Midbrain (tissue), 1 donor: ENCODE measurements at places on chromosomes 1 and 21.

- no peak for DNase-seq
Observed at GRCh38 chr1:201475130-201475529, 6.1 kb upstream of the PHLDA3 start.

DNA sequence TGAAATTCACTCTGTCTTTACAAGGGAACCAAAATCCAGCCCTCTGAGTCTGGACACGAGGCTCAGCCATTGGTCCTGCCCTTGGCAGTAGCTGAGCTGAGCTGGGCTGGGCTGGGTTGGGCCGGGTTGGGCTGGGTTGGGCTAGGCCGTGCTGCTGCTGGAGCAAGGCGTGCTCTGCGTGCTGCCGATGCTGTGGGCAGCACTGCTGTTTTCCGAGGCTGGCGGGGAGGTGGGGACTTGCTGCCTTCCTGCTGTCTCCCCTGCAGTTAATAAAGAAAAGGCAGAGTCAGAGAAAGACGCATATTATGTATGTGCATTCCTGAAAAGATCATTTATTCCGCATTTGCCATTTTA is 182.9 kb downstream of the CDC7 start:
- no peak for DNase-seq

DNA sequence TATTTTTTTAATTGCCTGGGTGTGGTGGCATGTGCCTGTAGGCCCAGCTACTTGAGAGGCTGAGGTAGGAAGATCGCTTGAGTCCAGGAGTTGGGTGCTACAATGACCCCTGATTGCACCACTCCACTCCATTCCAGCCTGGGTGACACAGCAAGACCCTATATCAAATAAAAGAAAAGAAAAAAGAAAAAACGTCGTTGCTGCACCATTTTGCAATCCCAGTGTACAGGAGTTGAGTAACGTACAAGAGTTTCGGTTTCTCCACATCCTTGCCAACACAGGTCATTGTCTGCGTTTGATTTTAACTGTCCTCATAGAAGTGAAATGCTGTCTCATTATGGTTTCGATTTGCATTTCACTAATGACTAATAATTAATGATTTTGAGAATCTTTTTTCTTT is 7.9 kb downstream of the ZNF684 start:
- no peak for DNase-seq

- peak; percentile 82 for DNase-seq
Observed at GRCh38 chr1:161192476-161193465, 6.1 kb downstream of the ADAMTS4 start.

DNA sequence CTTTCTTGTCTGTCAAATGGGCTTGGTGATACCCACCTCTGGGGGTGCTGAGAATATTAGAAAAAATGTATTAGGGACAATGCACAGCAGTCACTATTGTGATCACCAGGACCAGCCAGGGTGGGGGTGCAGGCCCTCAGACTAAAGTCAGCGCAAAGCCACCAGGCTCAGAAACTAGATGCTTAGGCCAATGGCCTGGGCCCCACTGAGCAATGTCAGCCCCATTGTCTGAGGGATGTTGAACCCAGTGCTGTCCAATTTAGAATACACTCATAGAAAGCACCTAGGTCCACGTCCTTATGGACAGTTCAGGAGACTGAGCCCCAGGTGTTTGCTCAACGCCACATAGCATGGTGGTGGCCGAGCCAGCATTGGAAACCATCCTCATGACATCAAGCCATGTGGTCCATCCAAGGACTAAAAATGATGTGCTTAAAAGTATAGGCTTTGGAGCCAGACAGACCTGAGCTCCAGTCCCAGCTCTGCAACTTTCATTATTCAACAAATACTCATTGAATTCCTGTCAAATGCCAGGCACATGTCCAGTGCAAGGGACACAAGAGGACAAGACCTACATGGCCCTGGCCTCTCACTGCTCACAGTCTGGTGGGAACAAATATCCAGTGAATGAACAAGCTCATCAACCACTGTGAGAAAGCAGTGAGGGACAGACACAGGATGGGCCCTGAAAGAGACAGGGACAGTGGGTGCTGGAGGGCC is 273.8 kb downstream of the MATN1 start:
- no peak for DNase-seq

DNA sequence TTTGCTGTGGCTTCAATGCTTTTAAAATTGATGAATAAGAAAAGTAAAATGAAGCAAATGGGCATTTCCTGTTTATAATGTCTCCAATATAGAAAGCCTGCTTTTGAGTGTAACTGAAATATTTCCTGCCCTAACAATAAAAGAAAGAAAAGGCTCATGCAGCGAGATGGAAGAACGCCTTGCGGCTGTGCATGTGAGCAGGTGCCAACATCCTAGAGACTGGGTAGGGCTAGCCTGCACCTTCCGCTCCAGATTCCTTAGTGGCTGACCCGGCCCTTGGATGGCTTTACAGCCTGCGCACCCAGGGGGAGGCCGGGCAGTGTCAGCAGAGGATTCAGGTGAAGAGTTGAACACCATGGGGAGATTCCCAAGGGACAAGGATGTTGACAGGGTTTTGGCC is 21.8 kb downstream of the CNIH3 start:
- no peak for DNase-seq

DNA sequence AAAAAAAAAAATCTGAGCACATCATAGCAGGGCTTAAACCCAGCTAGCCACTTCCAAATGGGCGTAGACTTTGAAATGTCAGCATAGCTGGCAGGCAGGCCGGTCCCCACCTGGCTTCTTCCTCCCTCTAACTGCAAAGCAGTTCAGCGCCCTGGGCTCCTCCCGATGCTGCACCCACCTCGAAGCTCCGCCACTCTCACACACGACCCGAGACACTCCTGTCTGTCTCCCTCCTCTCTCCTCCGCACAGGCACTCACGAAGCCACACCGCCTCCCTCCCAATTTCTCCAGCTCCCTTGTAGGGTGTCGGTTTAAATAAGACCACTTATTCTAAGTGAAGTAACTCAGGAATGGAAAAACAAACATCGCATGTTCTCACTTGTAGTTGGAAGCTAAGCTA is 301.3 kb downstream of the NPHP4 start:
- no peak for DNase-seq

DNA sequence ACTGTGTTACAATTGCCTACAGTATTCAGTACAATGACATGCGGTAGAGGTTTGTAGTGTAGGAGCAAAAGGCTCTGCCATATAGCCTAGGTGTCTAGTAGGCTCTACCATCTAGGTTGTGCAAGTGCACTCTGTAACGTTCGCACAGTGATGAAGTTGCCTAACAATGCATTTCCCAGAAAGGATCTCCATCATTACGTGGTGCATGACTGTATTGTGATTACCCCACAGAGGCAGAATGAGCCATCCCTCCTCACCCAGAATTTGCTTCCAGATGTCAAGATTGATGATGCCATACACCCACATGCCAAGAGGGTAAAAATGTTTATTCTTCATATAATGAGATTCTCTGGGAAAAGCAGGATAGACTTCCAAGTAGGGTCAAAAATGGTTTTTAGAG is 199.3 kb upstream of the CTTNBP2NL start:
- no peak for DNase-seq

GRCh38 chr21:15552914-15553494 is 176.8 kb upstream of the USP25 start:
- DNase-seq = no peak

GRCh38 chr1:236020359-236021219 is 44.3 kb downstream of the NID1 start:
- DNase-seq = no peak

- DNase-seq = no peak
Observed at GRCh38 chr21:31917108-31917507, 44.3 kb downstream of the HUNK start.

GRCh38 chr1:25168193-25169071 is 63.9 kb downstream of the SYF2 start:
- DNase-seq = no peak

GRCh38 chr1:77227381-77227780 is 8.2 kb upstream of the PIGK start:
- no peak for DNase-seq

DNA sequence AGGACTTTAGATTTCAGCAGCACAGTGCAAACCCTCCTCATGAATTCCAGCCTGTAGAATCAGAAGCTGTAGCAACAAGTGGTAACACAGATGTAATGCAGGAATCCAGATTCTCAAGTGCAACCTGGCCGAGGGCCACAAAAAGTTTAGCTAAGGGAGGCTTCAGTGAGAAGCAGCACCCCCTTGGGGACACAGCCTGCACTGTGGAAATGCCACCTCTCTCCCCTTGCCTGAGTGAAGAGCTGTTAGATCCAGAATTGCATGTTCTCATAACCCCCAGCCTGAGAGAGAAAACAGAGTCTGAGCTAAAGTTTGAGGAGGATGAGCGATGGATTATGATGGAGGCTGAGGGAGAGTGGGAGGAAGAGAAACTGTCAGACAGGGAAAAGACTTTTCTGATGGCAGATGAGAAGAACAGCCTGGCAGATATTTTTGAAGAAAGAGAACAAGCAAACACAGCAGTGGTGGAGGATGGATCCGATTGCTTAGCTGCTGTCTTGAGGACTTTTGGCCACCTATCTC is 80.5 kb upstream of the BMP8A start:
- DNase-seq = peak; percentile 41

DNA sequence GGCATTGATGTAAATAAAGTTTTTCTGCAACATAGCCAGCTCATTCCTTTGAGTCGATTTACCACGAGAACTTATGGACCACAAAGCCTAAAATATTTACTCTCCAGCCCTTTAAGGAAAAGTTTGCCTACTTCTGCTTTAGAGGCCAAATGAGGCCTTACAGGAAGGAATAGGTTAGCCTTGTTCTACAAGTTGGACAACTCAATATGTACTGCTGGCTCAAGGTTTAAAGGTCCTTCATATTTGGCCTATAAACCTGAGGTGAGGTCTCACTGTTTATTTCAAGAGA is 144.5 kb upstream of the DNAH14 start:
- no peak for DNase-seq

DNA sequence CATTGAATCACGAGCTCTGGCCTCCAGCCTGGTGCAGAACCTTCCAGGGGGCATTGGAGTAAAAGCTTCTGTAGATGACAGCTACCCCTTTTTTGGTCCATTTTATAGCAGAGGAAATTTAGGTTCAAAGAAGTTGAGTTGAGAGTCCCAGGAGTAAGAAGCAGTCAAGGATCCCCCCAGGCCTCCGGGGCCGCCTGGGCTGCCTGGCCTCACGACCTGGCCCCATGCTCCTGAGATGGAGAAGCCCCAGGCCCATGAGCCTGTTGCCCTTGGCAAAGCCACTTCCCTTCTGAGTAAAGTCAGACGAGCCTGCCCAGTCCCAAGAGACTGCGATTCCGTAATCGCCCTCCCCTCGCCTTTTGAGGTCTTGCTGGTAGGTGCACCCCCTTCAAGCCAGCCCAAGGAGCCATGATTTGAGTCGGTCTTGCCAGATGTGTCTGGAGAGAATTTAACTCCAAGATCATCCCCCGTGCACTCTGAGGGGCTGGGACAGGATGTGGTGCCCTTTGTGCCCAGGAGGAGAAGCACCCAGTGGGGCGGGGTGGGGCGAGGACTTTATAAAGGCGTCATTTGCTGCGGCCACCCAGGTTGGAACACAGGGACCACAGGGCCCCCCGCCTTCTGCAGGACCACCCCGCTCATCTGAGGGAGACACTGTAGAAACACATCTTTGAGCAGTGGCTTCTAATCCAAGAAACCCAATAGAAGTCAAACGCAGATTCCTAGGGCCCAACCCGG is 30.1 kb downstream of the PDE9A start:
- DNase-seq = no peak

DNA sequence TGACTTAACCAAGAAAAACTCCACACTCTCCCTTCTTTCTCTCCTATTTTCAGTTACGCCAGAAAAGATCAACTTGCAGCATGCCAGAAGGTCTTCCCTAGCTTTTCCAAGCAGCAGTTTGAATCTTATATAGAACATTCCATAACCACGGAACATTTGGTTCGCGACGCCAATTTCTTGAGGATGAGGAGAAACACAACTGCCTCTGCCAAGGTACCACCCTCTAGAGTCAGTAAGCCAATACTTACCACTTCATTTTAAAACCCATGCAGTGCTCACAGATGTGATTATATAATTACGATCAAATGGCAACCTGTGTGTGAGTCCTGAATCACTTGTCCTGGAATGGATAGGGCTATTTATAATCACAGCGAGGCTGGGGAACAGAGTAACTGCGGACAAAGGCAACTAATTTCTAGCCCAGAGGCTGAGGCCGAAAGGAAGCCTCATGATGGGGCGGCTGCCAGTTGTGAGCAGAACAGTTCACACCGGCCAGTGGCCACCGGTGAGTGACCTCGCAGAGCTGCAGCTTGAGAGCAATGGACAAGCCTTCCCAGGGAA is 43.2 kb upstream of the BACE2 start:
- no peak for DNase-seq

GRCh38 chr1:245366886-245367285 is 212.1 kb downstream of the KIF26B start:
- no peak for DNase-seq

GRCh38 chr21:24899138-24899537 is 708.1 kb downstream of the MRPL39 start:
- no peak for DNase-seq

DNA sequence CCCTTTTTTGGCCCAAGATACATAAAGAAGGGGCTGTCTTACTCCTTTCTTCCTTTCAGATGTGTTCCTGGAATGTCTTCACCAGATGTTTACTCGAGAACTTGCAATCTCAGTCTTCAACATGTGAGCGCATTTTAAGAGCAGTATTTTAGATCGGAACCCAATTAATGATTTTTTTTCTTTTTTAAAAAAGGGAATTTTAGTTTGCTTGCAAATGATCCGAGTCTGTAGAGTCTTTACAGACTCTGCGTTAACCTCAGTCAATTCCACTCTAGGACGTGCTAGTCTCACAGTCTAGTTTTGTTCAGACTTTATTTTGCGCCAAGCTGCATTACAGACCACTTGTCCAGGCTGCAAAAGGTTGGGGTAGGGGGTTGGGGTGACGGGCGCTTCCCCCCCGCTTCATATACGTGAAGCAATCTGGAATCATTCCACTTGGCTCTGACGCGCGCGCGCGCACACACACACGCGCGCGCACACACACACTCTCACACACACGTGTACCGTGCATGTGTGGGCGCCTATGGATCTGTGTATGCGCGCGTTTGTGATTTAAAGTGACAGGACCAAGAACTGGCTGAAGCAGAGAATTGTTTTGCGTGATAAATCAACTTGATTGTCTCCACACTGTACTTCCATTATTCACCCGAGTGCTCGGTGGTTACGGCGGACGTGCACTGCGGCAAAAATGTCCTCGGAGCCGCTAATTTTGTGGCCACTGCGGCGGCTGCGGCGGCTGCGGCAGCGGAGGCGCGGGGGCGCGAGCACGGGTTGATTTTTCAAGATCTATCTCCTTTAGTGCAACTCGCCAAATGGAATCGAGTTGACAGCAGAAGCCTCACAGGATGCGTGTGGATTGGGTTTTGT is 25.6 kb upstream of the NFIA start:
- no peak for DNase-seq

GRCh38 chr1:152495066-152495675 is 15.4 kb upstream of the LCE5A start:
- DNase-seq = no peak

- no peak for DNase-seq
Observed at GRCh38 chr1:70980361-70980760, 67.3 kb downstream of the PTGER3 start.

DNA sequence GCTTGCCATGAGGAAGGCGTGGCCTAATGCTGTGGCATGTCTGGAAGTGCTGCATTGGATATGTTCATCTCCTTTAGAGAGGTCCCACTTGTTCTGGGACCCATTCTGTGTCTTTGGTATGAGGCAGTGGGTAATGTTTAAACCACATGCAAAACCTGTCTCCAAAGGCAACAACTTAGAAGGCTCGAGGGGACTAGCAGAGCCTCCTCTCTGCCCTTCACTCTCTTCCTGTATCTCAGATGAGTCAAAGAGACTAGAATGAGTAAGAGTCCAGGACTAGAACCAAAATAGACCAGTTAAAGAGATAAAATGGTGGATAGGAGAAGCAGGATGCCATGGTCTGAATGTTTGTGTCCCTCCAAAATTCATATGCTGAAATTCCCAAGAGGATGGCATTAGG is 220.8 kb upstream of the KIAA0040 start:
- DNase-seq = no peak
